Hematopoietic multipotent progenitor cell (in vitro differentiated cells): ENCODE measurements at places on chromosomes 5 and 9.

DNA sequence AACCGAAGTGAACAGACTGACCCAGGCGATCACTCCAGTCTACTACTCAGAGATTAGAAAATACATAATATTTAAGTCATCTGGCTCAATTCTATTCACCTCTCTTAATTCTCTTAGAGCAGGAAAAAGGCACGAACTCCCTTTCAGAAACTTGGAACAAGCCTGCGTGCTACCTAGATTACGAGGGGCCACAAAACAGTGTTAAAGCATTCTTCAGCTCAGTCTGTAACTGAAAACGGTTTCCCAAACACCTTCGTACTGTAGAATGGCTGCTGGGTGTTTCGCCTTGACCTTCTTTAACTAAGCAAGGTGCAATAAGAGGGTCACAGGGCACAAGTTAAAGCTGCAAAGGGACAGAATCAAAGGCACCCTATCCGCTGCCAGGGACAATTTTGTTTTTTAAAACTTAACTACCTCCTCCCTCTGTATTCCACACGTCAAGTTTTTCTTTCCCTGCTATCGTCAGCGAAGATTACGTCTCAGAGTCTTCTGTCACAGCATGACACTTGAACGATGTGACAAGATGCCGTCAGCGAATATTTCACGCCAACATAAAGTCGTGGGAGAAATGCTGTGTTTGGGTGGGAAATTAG is 687 bp downstream of the LYSMD3 start:
- DNase-seq = no peak

DNA sequence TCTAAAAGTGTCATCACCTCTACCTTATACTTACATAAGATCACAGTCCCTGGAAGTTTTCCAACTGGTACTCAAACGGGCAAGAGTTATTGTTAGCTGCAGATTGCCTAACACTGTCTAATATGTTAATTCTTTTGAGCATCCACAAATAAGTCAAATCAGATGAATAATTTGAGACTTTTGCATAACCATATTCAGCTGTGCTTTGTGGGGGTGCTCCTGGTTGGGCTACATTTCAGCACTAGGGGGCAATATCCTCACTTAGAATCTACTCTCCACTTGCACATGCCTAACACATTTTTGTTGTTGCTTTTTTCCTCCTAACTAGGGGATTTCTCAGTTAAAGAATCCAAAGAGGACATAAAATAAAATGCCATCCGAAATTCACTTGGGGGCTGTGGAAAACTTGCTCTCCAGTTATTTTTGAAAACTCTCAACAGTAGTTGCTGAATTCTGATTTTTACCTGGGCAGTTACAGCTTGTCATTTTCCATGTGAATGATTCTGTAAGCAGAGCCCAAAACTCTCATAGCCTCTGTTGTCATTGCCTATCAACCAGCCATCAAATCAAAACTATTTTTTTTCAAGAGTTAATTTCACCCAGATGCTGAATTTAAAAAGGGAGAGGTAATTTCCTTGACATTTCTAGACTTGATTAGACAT is 71.5 kb downstream of the TRIM36 start:
- peak; percentile 38 for DNase-seq

DNA sequence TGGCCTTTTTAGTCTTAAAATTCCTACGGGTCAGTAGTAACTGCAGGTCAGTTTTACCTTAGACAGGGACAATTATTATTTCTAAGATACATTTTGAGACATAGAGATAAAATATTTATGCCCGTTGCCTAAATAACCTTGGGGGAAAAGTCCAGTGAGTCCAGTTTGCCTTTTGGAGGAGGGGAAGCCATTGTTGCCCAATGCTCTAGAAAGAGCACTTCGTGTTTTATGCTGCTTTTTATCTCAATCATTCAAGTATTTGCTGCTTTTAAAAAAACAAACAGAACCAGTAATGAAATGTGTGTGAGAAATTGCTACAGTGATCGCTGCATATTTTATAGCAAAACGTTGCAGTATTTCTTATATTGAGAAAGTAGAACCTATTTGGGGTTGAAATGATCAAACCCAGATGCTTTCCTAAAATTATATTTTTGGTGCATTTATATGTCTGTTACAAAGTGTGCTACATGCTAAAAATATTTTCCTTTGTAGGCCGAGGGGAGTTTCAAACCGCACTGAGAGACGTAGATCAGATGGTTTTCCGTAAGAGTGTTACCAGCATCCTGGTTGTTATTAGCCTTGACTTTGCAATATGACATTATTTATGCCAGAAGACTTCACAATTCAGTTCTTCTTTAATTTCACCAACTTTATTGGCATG is 266.8 kb downstream of the AOPEP start:
- DNase-seq = no peak

DNA sequence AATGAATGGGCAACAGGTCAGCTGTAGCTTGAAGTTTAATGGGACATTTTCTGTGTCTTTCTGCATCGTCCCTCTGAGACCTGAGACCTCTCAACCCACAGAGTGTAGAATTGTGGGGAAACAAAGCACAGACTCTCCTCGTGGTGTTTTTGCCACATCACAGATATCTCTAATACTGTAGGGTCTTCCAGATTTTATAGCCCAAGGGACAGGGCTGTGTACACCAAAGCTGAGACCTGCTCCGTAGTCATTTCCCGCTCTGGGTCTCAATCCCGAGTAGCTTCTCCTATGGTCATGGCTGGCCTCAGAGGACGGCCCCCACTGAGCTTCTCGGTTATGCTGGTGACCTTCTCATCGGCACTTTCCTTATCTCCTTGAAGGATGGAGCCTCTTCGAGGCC is 14.9 kb upstream of the CLK4 start:
- no peak for DNase-seq

- peak; percentile 9 for DNase-seq
Observed at GRCh38 chr5:88979244-88979643, 96.3 kb upstream of the MEF2C start.

- DNase-seq = no peak
Observed at GRCh38 chr9:127537014-127537413, 75.1 kb upstream of the STXBP1 start.

- DNase-seq = no peak
Observed at GRCh38 chr9:96501633-96502538, 51.9 kb downstream of the HABP4 start.

- no peak for DNase-seq
Observed at GRCh38 chr9:26131886-26132285, 453.6 kb upstream of the TUSC1 start.

- no peak for DNase-seq
Observed at GRCh38 chr9:82382887-82383616, 394.5 kb downstream of the SPATA31D1 start.

GRCh38 chr5:152730176-152730575 is 325.1 kb upstream of the NMUR2 start:
- no peak for DNase-seq

GRCh38 chr9:5688109-5688508 is 59.2 kb downstream of the RIC1 start:
- DNase-seq = no peak

GRCh38 chr9:134433909-134434882 is 107.9 kb downstream of the RXRA start:
- peak; percentile 21 for DNase-seq

- no peak for DNase-seq
Observed at GRCh38 chr9:92756792-92757191, 7.8 kb downstream of the BICD2 start.

GRCh38 chr9:121893786-121894185 is 199.3 kb downstream of the TTLL11 start:
- DNase-seq = no peak

GRCh38 chr5:43638107-43638506 is 35.1 kb downstream of the NNT start:
- no peak for DNase-seq

GRCh38 chr5:173327084-173327947 is 898 bp downstream of the STC2 start:
- DNase-seq = peak; percentile 18

- DNase-seq = no peak
Observed at GRCh38 chr9:6098431-6098830, 83.0 kb upstream of the RANBP6 start.

- DNase-seq = no peak
Observed at GRCh38 chr5:2371419-2371710, 380.1 kb downstream of the IRX2 start.

GRCh38 chr9:113454914-113455761 is 8.4 kb upstream of the RGS3 start:
- peak; percentile 57 for DNase-seq

- DNase-seq = no peak
Observed at GRCh38 chr5:164748861-164749260, 1243.4 kb downstream of the MAT2B start.

- DNase-seq = no peak
Observed at GRCh38 chr9:78370991-78371390, 74.1 kb downstream of the PSAT1 start.

- peak; percentile 40 for DNase-seq
Observed at GRCh38 chr9:119289740-119290433, 79.3 kb downstream of the BRINP1 start.

GRCh38 chr9:88623698-88624097 is 88.7 kb downstream of the NXNL2 start:
- DNase-seq = no peak

DNA sequence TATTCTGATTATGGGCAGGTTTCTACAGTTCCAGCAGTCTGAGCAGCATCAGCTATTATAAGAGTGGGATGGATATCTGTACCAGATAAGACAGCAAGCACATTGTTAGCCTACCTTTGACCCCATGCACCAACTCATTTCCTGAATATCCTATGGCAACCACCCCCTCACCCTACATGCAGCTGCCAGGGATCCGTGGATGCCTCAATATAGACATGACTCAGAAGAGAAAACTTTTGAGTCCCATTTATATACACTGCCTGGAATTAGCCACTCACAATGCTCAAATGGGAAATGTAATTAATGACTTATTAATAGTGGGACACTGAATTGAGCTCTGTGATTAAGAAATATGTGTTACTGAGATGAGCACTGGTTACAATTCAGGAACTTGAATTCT is 124.4 kb downstream of the SSBP2 start:
- no peak for DNase-seq

DNA sequence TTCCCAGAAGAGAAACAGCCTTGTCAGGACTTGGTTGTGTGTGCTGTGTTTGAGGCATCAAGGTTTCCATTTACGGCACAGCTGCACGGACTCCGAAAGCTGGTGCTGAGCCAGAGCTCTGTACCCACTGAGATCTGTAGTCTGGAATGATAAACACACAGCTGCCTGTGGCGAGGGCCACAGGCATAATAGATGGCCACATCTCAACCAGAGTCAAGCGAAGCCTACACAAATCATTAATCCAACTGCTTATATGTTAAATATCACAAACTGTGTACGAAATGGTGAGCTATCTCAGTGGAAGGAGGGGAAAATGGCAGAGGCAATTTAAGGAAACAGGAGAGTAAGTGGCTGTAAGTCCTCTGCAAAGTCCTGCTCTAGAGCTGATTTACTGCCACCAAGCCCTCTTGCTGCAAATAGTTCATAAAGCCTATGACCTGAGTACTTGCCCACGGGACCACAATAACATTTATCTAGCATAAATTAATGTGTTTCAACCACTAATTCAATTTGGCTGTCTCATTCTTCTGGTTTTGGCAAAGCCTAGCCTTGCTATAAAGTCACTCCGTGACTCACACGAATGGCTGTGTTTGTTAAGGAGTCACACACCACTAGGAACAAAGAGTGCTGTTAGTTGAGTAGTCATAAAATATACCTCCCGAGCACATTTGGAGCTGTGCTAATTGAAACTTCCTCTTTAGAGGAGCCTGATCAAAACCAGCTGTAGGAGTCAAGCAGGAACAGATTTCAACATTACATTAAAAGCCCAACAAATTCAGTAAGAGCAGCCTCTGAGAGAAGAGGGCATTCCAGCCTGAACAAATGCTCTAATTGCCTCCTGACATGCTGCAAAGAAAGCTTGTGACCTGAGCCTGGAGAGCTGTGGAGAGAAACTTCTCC is 738.6 kb upstream of the ZNF608 start:
- peak; percentile 50 for DNase-seq

DNA sequence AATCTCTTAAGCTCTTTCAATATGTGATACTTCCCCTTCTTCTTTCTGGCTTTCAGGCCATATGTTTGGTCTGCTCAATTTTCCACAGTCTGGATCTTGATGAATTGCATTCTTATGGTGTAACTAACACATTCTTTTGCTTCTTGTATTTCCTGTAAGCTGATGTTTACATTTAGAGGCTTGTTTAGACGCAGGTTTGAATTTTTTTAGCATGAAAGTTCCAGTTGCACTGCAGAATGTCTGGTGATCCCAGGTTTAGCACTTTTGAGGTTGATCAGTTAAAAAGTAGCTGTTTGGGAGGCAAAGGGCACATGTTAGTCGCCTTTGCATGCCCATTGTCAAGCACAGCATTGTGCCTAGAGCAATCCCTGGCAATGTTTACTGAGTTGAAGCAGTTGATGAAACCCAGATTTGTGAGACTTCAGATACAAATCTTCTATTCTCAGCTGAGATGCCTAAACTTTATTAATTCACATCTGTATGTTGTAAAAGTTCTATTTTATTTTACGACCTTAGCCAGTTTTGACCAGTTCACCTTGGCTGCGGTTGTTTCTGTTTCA is 59.6 kb upstream of the SPATA31C2 start:
- peak; percentile 6 for DNase-seq

GRCh38 chr5:120886351-120886860 is 422.3 kb downstream of the PRR16 start:
- DNase-seq = no peak

GRCh38 chr5:149759986-149760853 is 30.1 kb downstream of the PPARGC1B start:
- DNase-seq = no peak
